Hematopoietic multipotent progenitor cell treated with erythropoietin and hydrocortisone succinate and interleukin-3 and kit ligand, for 4 days (in vitro differentiated cells): ENCODE measurements at places on chromosomes 2 and 18.

- DNase-seq, result peak; percentile 35
Measured at GRCh38 chr2:20223407-20224163, 1.3 kb downstream of the SDC1 start.

DNA sequence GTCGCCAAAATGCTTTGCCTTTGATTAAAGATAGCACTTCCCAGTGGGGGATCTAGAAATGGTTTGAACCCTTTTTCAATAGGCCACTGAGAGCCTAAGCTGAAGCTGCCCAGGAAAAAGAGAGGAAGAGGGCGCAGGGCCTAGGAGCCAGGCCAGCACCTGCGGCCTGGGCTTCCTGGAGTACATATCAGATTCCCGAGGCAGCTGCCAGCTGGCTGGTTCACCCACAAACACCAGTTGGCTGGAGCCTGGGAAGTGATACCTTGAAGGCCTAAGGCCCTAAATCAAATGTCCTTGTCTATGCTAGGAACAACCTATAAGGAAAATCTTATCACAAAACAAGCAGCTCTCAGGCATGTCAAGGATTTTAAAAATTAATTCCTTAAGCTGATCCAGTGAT lies 37.1 kb downstream of the ANKRD44 start:
- DNase-seq, result no peak

DNA sequence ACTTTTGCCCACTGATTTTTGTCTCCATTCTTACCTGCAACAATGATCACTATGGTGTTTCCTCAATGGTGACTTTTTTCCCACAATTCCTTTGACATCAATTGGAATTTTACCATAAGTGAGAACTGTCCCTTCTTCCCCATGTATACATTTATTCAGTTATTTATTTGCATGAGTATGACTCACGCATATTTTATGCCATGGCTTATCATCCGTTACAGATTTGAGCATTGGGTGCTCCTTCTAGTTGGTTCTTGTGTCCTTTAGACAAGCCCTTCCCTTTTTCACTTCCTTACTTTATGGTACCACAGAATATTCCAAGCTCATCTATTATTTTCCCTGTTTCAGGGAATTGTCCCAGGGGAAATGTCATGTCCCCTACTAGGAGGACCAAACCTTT lies 7.6 kb downstream of the COX5B start:
- no peak for DNase-seq

DNA sequence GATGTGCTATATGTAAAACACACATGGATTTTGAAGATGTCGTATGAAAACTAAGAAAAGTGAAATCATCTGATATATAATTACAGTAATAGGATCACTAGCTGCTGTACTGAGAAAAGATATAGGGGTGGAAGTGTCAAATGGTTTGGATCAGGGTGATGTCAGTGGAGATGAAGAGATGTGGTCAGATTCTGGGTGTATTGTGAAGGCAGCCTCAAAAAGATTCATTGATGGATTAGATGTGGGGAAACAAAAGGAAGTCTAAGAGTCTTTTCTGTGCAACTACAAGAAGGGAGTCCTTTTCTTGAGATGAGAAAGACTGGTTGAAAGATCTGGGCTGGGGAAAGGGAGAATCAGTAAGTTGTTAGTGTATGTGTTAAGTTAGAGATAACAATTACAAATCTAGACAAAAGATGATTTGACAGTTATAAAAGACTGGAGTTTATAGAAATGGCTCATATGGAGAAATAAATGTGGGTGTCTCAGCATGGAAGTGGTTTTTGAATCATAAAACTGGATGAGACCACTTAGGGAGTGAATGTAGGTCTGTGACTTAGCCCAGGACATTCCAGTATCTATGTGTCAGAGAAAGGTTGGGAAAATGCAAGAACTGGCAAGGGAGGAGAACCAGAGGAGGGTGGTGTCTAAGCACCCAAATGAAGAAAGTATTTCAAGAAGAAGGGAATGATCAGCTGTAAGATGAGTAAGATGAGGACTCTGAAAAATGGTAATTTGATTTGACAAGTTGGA lies 347.4 kb downstream of the PARD3B start:
- peak; percentile 16 for DNase-seq

GRCh38 chr2:61887717-61888266 lies 664 bp downstream of the CCT4 start:
- DNase-seq, result peak; percentile 62

DNA sequence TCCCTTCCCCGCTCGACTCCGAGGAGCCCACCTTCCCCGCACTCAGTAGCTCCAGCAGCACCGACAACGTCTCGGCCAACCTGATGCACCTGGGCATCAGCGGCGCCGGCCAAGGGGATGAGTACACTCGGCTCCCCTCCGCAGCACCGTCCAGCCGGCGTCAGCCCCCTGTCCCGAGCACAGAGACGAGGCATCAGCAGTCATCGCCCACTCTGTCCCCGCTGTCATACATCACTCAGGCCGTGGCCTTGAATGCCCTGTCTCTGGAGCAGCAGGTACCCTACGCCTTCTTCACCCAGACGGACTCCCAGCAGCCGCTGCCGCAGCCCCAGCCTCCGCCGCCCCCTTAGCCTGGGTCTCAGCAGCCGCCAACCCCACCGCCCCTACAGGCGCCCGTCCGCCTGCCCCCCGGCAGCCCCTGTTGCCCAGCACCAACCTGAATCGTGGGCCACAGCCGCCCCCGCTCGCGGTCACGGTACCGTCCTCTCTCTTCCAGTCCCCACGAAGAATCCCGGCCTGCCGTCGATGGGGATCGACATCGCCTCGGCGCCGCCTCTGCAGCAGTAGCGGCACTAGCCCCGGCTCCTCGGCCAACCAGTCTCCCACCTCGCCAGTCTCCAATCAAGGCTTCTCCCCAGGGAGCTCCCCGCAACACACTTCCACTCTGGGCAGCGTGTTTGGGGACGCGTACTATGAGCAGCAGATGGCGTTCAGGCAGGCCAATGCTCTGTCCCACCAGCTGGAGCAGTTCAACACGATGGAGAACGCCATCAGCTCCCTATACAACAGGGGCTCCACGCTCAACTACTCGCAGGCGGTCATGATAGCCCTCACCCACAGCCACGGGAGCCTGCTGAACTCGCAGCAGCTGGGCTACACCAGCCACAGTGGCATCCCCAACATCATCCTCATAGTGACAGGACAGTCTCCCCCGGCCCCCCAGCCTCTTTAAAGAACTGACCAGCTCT lies 1195.9 kb upstream of the CHAC2 start:
- no peak for DNase-seq

DNA sequence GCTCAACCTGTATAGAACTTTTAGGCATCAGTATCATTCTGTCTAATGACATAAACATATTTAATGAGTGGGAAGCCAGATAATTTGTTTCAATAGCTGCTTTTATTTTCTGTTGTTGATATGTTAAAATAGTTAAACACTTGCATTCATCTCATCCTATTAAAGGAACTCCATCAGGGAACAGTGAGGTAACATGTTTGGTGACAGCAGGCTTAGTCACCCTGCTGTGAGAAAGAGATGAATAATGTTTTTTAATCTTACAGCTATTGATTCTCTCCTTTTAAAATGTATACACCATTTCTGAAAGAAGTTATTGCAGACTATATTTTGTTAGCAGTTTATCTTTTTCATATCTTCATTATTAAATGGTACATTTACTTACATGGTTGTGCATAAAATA lies 123.3 kb upstream of the CWC22 start:
- DNase-seq, result no peak

GRCh38 chr2:172790404-172790803 lies 54.8 kb downstream of the RAPGEF4 start:
- DNase-seq, result peak; percentile 26

DNA sequence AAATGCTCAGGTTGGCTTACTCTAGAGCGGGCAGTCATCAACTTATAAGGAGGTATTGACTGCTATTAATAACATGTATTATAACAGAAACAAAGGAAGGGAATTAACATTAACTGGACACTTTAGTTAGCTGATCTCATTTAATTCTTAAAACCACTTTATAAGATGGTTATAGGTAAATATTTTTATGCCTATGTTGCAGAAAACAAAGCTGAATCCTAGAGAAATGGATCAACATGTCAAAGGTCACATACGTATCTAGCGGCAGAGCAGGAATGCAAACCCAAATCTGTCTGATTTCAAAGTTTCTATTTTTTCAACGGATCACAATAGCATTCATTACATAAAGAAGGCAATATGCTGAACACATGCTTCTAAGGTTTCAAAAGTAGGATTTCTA lies 200.0 kb downstream of the PDE1A start:
- DNase-seq, result no peak
